ENCODE measurements at places on chromosomes 3 and 15.

GRCh38 chr3:175668300-175668699 is 809.2 kb downstream of the NAALADL2 start:
- DNase-seq, result no peak

- DNase-seq, result peak; percentile 96
Measured at GRCh38 chr15:28021281-28022039, 77.7 kb downstream of the OCA2 start.

GRCh38 chr15:90249203-90249863 is at the start of gene TTLL13:
Gene TTLL13 (plus strand): TSS chr15:90249556. CDS start chr15:90250631, 1,075 bp downstream.
- peak; percentile 87 for DNase-seq

DNA sequence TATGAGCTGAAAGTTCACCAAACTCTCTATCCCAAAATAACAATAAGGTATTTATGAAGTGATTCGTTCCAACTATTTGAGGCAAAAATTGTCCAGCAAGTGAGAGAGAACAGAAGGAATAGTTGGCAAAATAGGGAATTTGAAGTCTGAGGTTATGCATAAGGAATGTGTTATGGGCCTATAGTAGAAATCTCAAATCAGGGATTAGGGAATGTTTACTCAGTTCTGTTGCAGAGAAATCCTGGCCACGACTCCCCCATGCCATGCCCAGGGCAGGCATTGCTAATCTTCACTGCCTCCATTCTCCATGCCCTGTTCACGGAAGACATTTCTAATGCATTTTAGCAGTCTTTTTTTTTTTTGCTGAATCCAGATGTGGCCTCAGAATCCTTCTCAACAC is 58.6 kb downstream of the FLNB start:
- peak; percentile 93 for DNase-seq

- peak; percentile 35 for DNase-seq
Measured at GRCh38 chr3:23806534-23807423, 1.0 kb downstream of the UBE2E1 start.

DNA sequence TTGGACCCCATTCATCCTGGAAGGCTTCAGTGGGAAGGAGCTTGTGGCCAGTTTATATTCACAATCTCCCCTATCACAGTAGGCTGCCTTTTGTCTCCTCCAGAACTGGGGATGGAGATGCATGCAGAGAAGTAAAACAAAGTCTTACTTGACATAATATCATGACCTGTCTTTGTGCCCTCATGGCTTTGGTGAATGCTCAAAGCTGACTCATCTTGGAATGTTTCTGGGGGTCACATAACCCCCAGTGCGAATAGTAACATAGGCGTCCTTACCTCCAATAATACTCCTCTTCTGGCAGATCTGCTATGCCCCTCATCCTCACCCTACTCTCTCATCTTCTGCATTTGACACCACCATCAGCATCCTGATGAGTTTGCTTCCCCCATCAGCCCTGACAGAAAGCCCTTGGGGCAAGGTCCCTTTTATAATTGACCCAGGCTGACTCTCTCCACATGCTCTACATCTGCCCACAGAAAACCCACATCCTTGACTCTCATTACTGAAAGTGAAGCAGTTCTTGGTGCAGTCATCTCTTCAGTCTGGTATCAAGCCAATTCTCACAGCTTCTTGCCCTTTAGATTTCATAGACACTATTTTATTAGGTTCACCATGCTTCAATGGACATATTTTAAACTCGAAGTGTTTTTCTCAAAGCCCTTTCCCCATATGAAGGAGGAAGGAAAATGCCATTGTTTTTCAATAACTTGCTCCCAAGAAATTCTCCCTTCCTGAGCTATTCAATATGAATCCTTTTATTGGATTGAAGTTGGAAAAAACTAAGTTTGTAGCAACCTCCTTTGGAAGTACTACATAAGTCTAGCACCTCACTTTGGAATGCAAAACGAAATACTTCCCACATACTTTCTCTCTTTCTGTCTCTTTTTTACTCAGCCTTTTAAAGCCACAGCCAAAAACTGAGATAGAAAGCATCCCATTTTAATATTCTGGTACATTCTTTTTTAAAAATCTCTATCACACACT is 36.6 kb downstream of the OSTN start:
- DNase-seq, result peak; percentile 76

GRCh38 chr3:141353652-141354495 is 14.4 kb upstream of the ZBTB38 start:
- DNase-seq, result peak; percentile 27

DNA sequence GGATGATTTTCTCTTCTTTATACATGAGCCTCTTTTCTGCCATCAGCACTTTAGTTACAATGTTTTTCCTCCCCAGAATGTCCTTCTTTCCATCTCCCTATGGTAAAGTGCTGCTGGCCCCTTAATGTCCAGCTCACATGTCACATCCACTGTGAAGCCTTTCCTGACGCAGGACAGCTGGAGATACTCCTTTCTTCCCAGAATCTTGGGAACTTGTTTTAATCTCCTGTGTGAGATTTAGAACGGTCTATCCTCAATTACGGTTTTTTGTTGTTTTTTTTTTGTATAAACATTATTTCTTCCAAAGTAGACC is 147.7 kb upstream of the TSC22D2 start:
- DNase-seq, result no peak

DNA sequence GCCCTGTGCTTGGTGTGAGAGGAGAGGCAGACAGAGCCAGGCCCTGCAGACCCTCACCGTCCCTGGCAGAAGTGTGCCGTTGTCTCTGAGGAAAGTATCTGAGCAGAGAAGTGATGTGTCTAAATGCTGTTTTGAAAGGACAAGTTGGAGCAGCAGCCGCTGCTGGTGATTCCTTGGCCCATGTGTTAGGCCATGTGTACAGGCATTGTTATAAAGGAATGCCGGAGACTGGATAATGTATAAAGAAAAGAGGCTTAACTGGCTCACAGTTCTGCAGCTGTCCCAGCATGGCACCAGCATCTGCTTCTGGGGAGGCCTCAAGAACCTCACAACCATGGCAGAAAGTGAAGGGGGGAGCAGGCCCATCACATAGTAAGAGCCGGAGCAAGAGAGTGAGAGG is 334.6 kb upstream of the ATP10A start:
- DNase-seq, result no peak

DNA sequence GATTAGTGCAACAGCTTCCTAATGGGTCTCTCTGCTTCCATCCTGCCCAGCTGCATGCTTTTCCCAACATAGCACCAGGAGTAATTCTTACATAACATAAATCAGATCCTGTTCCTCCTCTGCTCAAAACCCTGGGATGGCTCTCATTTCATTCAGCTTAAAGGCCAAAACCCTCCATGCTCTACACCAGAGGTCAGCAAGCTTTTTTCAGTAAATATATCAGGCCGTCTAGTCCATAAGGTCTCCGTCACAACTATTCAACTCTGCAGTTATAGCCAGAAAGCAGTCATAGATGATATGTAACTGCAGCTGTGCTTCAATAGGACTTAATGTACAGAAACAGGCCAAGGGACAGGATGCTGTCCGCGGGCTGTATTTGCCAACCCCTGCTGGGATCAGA is 202.8 kb upstream of the UBE2E2 start:
- DNase-seq, result no peak

GRCh38 chr3:50089609-50089945 is 858 bp downstream of the RBM5 start:
- DNase-seq, result peak; percentile 40

GRCh38 chr15:70351941-70352774 is 254.4 kb upstream of the TLE3 start:
- no peak for DNase-seq

DNA sequence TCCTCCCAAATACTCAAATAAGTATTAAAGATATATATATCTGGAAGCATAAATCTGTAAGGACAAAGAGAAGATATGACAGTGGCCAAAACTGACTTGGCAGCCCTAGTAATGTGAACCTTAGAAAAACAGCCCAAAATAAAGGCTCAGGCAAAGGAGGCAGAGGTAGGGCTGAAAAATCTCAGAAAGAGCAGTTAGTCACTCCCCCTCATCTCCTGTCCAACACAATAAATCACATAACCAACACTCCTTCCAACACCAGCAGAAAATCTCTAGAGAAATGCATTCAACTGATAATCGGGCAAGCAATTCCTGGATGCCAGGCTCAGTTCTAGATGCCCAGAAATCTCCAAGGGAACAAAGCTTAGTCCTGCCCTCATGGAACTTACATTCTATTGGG is 22.1 kb upstream of the CHRM5 start:
- no peak for DNase-seq

- peak; percentile 29 for DNase-seq
Measured at GRCh38 chr3:41209646-41210045, 10.3 kb downstream of the CTNNB1 start.

DNA sequence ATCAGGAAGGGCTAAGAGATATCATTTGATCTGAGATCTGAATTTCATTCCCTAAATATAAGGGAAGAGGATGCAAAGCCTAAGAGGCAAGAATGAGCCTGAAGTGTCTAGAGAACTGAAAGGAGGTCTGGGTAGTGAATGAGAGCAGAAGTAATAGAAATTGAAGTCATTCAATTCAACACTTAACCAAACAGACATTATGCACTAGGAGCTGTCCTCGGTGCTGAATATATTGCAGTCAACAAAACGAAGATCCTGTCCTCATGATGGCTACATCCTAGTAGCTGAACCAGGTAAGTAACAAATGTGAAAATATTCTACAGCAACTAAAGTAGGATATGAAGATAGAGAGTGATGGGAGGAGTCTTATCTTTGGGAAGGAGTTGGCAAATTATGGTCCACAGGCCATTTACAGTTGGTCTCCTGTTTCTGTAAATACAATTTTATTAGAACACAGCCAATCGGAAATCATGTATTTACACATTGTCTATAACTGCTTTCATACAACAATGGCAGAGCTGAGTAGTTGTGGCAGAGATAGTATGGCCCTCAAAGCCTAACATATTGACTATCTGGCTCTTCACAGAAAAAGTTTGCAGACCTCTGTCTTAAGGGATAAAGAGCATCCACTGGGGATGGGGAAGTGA is 192.9 kb upstream of the CADPS start:
- DNase-seq, result peak; percentile 67

- no peak for DNase-seq
Measured at GRCh38 chr3:114377426-114377825, 83.6 kb downstream of the TIGIT start.

- no peak for DNase-seq
Measured at GRCh38 chr15:45197512-45197911, 9.7 kb upstream of the SHF start.

GRCh38 chr15:101431301-101431700 is 58.2 kb downstream of the PCSK6 start:
- no peak for DNase-seq

- DNase-seq, result no peak
Measured at GRCh38 chr15:79736435-79737000, 160.3 kb downstream of the MTHFS start.

GRCh38 chr3:127707851-127708411 is 35.2 kb downstream of the ABTB1 start:
- DNase-seq, result peak; percentile 47

DNA sequence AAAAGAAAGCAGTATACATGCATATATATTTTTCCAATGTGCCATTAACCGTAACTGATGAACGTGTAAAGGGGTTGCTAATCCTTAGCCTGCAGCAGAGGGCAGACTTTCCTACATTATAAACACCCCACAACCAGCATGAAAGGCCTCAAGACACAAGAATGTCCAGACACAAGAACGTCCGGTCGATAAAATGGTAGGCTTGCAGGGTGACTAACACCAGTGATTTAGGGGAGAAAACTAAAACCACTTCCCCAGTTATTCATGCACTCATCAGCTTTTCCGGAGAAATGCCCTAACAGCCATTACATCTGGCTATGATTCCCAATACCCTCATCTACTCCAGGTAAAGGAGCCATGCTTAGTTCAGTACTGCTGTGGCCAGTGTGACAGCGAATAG is 57.4 kb downstream of the LRTM1 start:
- peak; percentile 98 for DNase-seq

GRCh38 chr15:89500397-89501270 is 4.3 kb upstream of the RHCG start:
- DNase-seq, result no peak

DNA sequence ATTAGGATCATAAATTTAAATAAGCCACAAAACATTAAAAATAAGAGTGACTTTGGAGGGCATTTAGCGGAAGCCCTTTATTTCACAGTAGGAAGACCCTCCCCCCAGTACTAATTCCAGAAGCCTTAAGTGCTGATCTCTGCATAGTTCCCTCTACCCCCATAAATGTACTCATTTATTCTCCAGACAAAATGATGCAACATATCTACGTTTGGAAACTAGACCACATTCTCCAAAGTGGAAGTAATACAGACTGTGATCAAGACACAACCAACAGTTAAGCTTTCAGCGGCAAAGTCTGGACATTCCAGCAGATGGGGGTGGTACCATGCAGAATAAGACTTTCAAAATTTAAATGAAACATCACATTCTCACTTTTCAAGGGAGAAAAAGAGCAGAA is 44.8 kb upstream of the RPS17 start:
- peak; percentile 54 for DNase-seq

DNA sequence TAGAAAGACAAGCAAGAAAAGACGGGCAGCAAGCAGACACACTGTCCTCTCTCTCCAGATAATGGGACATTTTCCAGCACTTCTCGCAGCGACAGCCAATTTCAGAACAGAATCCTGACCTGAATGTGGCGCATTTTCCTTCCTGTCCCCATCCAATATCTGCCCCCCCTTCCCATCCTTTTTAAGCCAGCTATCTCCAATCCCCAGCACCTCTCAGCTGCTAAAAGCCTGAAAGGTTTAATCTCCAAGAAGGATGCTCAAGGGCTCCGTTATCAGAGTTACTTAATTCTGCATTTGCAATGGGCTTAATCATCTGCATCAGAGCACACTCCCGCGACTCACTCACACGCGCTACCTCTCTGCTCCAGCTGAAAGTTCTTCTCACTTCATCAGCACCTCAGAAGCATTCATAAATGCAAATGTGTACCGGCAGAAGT is 50.5 kb downstream of the SRGAP3 start:
- DNase-seq, result no peak

- DNase-seq, result no peak
Measured at GRCh38 chr3:28268989-28269388, 27.6 kb downstream of the CMC1 start.

GRCh38 chr3:128549283-128550112 is 56.5 kb upstream of the GATA2 start:
- DNase-seq, result peak; percentile 89

GRCh38 chr3:20683910-20684309 is 497.9 kb upstream of the SGO1 start:
- peak; percentile 72 for DNase-seq

DNA sequence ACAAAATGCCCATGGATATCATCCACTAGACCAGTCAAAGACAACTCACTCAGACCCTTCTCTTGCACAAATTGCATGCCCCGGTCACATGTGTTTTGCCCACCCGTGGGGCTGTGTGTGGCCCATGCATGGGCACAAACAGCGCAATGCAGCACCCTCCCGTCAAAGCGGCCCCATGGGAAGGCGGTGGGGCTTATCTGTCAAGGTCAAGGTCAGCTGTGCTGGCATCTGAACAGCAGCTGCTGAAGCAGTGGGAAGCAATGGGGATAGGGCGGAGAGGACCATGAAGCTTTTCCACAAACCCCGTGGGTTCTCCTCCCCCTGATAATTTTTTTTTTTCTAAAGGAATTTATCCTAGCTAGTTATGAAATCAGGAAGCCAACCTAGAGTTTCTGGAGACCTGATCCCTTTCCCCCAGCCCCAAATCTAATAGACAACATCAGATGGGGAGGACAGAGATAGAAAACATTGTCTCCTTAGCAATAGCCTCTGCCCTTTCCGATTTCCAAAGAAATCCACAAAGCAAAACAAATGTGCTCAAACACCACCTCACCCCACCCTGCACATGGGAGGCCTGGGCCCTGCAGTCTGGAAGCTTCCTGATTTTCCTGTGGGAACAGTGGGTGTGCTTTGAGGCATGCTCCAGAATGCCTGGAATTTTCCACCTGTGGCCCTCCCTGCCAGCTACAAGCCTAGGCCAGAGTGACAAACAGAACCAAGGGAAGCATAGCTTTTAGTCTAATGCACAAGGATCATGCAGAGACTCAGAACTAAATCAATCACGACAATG is 84.4 kb downstream of the BDH1 start:
- DNase-seq, result no peak
